ENCODE measurements at places on chromosomes 12 and 14.

DNA sequence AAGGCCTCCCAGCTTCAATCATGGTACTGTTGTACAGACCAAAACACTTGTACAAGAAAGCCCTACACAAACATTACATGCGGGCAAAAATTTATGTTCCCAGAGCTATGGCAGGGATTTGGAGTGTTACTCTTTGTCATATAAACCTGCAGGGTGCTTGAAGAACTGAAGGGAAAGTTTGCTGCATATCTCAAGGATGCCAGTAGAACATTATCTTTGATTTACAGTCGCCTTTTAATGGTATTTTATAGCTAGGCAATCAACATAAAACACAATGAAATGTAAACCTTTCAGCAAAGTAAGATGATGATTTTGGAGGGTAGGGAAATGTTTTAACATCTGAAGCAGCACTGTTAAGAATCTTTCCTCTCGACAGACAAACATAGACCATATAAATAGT, 305.6 kb downstream of the KCNH5 start:
- no peaks in the 10 kb centered on the region for H3K36me3 ChIP-seq
- DNase-seq: no peak
- H3K4me1 ChIP-seq: no peaks in the 10 kb centered on the region
- H3K27me3 ChIP-seq: no peaks in the 10 kb centered on the region
- no peak overlapping the region for H3K4me3 ChIP-seq

- H3K36me3 ChIP-seq: peaks cover 73% of the 10 kb centered on the region
- H3K27ac ChIP-seq: no peak overlapping the region
- no peak for DNase-seq
- H3K4me3 ChIP-seq: no peak overlapping the region
Measured at GRCh38 chr12:124490584-124491305, 76.7 kb downstream of the NCOR2 start.

DNA sequence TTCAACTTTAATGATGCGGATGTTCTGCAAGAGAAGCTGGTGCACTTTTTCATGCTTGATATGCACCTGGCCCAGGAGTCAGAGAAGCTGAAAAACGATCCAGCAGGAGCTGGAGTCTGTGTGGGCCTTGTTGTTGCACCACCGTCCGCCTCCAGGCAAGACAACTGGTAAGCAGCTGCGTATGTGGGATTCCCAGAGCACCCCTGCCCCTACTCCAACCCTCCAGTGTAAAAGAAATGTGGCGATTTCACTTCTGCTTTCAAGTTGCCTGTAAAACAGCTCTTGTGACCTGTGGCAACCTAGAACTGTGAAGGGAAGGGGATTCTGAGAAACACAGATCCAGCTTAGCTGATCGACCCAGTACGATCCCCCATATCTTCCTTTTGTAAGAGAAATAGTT, 154.1 kb upstream of the PELI2 start:
- H3K27ac ChIP-seq: no peak overlapping the region
- DNase-seq: no peak
- H3K4me3 ChIP-seq: no peak overlapping the region
- H3K36me3 ChIP-seq: no peaks in the 10 kb centered on the region
- H3K27me3 ChIP-seq: no peaks in the 10 kb centered on the region

DNA sequence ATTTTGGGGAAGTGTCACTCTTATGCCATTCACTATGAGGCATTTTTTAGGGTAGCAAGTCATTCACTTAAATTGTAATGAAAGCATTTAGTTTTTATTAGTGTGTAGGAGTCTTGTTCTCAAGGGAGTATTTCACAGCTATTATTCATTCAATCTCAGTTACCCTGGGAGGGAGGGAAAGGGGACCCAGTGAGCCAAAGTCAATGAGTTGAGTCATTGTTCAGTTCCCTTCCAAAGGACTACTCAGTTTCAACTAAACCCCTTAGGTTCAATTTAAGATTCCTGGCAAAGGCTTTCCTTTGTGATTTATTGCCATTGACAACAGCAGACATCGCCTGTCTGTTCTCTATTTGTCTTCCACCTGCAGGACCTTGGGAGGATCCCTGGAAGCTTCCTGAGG, 29.3 kb upstream of the RASSF8 start:
- H3K27me3 ChIP-seq: no peaks in the 10 kb centered on the region
- no peak for DNase-seq

DNA sequence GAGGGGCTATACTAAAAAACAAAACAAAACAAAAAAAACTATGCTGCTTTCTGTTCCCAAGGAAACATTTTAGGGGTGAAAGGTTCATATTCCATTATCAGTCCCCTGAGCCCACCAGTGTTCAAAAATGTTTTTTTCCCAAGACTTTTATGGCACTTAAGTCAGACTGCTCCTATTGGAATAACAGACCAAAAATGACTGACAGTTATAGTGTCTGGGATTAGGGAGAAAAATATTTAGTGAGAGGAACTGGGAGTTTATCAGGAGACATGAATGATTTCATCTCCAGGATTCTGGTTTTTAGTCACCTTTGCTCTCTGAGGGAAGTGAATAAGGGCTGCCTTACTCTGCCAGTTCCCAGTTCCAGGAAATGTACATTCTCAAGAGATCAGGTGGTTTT, 68.0 kb downstream of the PDE3A start:
- H3K27me3 ChIP-seq: no peaks in the 10 kb centered on the region
- H3K4me1 ChIP-seq: no peaks in the 10 kb centered on the region
- H3K4me3 ChIP-seq: no peak overlapping the region
- no peak for DNase-seq

- peak overlapping the region; percentile 87 for H3K4me3 ChIP-seq
- H3K36me3 ChIP-seq: peaks cover 82% of the 10 kb centered on the region
- no peaks in the 10 kb centered on the region for H3K27me3 ChIP-seq
- H3K27ac ChIP-seq: peak overlapping the region; percentile 97
Measured at GRCh38 chr12:52949413-52950331, 754 bp downstream of the KRT18 start.
